ENCODE measurements at places on chromosomes 1 and 21.

DNA sequence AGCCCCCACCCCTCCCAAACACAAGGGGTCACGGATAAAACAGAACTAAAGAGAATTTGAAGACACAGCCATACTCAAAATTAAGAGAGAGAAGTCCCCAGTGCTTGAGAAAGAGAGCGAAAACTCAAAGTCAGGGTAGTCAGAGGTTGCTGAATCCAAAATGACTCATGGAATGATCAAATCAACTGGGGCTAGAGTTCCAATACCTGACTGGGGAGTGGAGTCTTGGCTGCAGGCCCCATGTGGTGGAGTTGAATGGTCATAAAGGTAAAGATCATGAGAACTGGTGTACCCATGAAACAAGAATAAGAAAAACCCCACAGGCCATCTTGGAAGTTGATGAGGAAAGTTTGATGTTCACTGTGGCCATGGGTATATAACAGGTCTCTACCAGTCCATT, 84.5 kb upstream of the LRRN2 start:
- no peak for DNase-seq

- no peak for DNase-seq
Measured at GRCh38 chr1:58837886-58838285, 54.0 kb upstream of the JUN start.

- DNase-seq = no peak
Measured at GRCh38 chr1:33257207-33257771, 997 bp downstream of the ZNF362 start.

DNA sequence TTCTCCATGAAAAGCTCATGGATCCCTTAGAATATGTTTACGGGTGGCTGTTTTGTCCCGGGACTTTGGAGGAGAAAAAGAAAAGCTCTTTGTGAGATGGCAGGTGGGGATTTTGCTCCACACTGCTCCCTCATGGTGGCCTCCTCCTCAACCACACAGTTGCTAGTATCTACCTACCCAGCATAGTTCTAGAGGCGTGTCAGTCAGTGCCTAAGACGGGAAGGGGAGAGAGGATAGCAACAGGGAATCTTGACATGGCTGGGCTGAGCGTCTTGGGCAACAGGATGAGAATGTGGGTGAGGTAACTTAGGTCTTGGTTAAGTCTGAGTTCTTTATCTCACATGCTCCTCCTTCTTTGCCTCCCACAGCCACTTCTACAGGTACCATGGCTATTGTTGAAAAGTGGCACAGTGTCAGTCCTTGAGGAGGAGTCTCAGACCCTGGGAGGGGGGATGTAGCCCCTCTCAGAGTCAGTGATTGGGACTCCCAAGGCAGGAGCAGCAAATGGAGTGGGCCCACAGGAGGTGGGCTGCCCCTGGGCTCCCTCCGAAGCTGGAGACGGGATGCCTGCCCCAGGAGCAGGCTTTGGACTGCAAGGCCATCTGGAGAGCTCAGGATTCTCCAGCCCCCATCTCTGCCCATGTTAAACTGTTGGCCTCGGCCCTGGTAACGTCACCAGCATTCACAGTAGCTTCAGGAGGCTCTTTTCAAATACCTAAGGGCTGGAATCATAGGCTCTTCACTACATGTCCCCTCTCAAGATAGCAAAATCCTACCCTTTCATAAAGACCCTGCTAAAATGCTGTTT, 75.4 kb downstream of the TENT5C start:
- no peak for DNase-seq

- no peak for DNase-seq
Measured at GRCh38 chr1:185325413-185325812, 8.4 kb upstream of the IVNS1ABP start.

DNA sequence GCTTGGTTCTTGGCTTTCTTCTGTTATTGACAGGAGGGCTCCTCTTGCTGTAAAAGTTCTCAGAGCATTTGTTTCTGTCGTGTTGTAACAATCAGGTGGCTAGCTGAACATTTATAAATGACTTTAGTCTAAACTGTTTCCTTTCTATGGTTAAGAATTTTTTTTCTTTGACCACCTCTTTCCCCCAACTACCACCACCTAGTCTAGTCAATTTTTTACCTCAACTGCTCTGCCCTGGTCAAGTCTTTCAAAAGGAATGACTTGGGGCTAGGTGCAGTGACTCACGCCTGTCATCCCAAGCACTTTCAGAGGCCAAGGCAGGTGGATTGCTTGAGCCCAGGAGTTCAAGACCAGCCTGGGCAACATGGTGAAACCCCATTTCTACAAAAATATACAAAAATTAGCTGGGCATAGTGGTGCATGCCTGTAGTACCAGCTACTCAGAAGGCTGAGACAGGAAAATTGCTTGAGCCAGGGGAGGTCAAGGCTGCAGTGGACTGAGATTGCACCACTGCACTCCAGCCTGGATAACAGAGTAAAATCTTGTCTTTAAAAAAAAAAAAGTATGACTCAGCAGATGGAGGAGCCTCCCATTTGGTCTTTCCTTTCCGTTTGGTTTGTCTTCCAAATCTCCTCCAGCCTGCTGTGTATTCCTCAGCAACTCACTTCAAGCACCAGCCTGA, 40.7 kb downstream of the MAP3K21 start:
- no peak for DNase-seq

DNA sequence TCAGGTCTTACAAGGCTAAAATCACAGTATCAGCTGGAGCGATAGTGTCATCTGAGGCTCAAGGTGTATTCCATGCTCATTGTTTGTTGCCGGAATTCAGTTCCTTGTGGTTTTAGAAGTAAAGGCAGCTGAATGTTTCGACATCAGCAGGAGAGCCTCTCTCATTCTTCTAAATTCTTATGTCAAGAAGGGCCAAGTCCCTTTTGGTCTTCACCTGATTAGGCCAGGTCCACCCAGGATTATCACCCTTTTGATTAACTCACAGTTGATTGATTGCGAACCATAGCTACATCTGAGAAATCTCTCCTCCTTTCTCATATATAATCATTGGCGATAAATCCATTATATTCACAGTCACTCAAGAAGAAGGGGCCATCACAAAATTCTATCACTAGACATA, 806.7 kb upstream of the PRMT6 start:
- no peak for DNase-seq

- DNase-seq = no peak
Measured at GRCh38 chr1:39800471-39800835, 11.8 kb upstream of the BMP8B start.

DNA sequence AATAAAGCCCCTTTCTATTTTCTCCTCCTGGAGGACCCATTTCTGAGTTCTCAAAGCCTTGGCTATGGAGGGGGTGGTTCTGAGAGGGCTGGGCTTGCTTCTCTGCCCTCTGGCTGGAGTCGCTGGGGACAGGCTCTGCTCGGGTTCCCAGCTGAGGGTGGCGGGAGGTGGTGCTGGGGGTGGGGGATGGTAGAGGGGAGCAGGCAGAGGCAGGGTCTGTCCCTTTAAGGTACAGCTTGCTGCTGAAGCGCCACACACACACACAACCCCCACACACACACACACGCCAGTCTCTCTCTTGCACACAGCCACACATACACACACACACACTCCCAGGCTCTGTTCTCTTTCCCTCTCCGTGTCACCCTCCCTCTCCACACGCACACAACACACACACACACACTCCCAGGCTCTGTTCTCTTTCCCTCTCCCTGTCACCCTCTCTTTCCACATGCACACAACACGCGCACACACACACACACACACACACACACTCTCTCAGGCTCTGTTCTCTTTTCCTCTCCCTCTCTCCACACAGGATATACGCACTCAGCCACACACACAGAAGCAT, 69.8 kb upstream of the SSBP3 start:
- DNase-seq = no peak

- DNase-seq = no peak
Measured at GRCh38 chr1:119115736-119116135, 24.7 kb downstream of the WARS2 start.

DNA sequence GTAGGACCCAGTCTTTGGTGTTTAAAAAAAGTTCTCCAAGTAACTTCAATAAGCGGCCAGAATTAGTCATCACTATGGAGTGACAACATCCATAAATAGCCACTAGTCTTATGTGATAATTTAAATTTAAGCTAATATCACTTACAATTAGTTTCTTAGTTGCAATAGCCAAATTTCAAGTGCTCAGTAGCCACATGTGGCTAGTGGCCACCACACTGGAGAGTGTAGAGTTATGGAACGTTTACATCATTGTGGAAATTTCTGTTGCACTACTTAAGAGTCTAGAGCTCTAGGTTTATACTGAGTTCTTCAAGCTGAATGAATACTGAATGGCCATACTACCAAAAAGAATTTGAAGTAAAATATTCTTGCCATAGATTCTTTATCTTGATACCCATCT, 121.1 kb downstream of the RUNX1 start:
- no peak for DNase-seq

DNA sequence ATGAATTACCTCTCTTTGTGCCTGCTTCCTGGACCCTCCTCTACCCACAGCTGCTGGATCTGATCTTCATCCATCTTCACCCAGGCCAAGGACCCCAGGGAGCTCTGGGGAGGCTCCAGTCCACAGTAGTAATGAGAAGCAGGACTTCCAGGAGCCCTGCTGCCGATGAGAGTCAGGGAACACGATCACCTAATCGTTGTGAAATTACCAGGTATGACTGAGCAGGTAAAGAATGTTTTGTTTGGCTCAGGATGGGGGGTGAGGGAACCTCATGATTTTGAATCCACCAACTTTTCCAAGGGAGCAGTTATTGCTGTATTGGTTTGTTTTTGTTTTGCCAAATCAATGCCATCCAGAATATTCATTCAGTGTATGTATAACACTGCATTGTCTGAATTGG, 454.0 kb downstream of the PLPP3 start:
- DNase-seq = no peak

DNA sequence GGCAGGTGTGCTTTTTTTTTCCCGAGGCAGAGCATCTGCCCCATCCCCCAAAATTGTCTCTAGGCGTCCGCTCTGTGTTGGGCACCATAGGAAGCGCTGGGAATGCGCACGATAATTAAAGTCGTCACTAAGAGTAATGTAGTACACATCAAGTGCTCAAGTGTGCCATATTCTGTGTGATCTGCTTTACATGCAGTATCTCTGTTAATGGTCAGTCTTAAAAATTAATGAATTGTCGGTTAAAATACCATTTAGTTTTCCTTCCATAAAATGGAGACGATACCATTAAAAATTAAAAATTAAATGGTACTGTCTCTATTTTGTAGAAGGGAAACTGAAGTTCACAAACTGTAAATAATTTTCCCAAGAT, 544 bp upstream of the CCT8 start:
- no peak for DNase-seq

DNA sequence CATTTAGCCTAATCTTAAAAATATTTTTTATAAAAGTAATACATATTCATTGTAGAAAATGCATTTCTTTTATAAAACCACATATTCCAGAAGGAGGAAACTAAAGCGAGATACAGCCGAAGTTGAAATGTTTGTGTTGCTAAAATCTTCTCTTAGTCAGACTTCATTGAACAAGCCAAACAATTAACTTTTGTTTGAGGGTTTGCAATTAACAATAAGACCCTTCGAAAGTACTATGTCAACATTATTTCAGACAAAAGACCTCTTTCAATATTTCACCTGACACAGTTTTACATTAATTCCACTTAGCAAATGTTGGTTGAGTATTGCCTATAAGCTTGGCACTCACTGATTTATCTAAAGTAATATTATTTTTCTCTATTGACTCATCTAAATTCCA, 354.0 kb upstream of the ADAMTS5 start:
- no peak for DNase-seq

- no peak for DNase-seq
Measured at GRCh38 chr1:94862718-94863117, 42.6 kb downstream of the SLC44A3 start.

DNA sequence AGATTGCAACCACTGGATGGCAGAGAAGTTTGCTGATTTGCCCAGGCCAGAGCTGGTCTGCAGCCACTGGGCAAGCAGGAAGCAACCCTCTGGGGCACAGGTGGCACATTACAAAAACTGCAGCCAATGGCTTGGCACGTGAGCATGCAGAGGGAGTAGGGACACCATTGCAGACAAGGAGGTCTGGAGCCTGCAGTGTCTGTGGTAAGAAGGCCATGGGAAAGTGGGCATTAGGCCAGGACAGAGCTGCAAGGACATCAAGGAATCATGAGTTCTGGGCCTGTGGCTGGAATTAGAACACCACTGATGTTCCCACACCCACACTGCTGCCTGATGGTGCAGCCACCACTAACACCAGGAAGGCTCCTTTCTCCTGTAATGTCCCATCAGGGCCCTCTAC, 113.0 kb downstream of the TSEN15 start:
- DNase-seq = no peak

DNA sequence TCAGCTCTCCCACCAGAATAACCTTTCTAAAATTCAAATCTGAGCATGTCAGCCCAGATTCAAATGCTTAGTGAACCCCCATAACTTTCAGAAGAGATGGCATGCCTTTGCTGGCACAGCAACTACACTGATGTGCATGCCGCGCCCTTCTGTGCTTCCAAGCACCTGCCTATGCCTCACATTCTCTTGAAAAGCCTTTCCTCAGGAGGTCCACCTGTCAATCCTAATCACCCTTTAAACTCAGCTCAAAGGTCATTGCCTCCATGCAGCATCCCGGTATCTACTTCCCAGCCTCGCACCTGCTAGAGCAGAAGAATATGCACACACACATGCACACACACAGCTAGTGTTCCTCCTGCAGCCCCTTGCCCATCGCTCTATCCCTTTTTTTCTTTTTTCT, 5.2 kb upstream of the S100A2 start:
- DNase-seq = no peak

DNA sequence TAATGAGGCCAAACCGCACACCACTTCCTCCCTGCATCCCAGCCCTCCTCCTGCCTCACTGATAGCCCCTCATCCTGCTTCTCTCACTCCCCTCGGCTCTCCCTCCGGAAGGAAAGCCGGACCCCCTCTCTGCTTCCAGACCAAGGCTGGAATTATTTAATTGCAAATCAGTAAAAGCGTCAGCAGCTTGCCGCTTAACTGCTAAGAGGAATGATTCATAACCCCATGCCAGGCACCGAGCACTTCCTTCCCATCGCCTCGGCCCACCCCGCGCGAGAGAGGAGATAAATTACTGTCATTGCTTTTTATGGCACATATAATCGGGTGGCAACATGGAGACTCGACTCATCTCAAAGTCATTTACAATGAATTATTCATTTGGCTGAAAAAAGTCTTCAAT, 77.3 kb downstream of the UBIAD1 start:
- DNase-seq = no peak

- no peak for DNase-seq
Measured at GRCh38 chr1:38815903-38816627, 43.5 kb downstream of the RRAGC start.

DNA sequence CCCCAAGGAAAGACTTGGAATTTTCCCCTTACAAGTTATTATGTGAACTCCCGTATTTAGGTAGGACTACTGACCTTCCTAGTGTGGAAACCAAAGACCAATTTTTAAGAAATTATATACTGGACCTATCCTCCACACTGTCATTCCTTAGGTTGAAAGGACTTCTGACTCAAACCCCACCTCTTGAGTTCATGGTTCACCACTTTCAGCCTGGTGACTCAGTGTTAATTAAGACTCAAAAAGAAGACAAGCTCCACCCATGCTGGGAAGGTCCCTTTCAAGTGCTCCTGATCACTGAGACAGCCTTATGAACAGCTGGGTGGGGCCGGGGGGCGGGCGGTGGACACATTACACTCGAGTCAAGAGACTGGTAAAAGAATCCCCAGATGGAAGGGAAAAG, 113.2 kb downstream of the LRRC53 start:
- DNase-seq = no peak
